ENCODE measurements at places on chromosomes 3 and 15. TPM values are rescaled to one million over a fixed set of nuclear protein-coding genes. Genes with fewer than 3 reads are reported as not detected.

DNA sequence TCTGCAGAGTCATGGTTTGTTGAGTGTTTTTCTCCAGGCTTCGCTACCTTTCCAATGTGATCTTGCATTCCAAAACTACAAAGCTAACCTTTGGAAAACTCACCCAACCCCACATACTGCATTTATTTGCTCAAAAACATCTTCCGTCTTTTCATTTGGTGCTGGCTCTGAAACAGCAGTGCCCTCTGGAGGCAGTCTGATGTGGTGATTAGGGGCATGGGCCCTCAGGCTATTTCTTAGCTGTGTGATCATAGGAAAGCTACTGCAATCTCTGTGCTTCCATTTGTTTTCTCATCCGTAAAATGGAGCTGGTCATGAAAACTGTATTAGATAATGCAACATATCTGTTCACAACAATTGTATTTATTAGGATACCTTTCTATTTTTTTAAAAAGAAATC is 47.0 kb downstream of the MTHFS start:
- no peak for DNase-seq

- peak; percentile 20 for DNase-seq
These were observed 47.0 kb upstream of the RBP1 start for GRCh38 chr3:139586420-139587017.

Gene FMN1
- 0.05 TPM for total RNA-seq

DNA sequence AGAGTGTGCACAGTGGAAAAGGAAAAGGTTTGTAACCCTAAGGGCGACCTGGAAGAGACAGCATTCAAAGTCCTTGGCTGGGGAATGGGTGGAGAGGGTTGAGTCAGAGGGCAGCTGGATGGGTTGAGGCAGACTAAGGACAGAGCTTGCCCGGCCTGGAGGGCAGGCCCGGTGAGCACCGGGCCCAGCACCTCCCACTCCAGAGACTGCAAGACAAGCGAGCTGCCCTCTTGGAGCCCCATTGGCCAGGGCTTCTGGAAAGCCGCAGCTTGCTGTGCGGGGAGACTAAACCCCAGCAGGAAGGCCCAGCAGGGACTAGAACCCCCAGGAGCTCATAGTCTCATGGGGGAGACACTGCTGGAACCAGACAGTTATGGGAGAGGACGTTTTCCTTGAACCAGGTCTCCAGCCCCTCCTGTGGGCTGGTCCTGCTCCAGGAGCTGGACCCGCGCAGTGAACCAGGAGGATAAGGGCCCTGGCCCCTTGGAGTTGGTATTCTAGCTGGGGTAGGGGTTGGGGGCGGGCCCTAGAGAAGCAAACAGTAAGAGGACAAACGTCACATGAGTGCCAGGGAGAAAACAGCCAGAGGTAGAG is 59.1 kb downstream of the RGMA start:
- no peak for DNase-seq

- no peak for DNase-seq
These were observed 223.4 kb downstream of the IGSF11 start for GRCh38 chr3:118811236-118811732.

Gene LMAN1L
- not detected for total RNA-seq

GRCh38 chr3:156434921-156435320 is 120.0 kb downstream of the SSR3 start:
- no peak for DNase-seq

GRCh38 chr3:160698599-160699195 is 21.7 kb downstream of the ARL14 start:
- DNase-seq: no peak

DNA sequence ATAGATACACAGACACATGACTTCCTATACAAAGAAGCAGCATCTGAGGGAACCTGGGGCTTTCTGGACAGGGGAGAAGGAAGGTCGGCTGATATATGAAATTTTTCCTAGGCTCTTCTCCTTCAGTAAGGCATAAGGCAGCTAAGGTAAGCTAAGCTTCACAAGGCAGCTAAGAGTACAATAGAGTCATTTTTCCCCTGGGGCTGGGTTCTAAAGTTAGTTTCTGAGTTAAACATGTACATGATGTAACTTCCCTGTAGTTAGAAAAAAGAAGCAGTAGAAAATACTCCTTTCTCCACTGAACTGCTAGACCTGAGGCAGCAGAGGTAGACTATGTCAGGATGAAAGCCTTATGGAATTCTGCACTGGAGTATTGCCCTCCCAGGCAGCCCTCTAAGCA is 109.6 kb downstream of the PLD1 start:
- no peak for DNase-seq

DNA sequence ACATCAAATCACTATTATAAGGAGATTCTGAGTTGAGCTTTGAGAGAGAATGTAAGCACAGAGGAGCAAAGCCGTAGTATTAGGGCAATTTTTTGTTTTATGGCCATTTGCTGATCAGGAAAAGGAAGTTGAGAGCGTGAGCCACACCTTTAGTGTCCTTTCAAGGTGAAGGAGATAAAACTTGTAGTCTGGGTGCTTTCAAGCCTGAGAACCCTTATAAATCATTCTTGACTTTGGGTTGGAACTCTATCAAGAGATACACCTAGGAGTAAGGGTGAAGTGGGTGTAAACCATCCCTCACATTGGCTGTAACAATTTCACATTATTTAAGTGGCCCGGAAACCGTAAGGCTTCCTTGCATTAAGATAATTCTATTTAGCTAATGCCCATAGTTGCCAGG is 122.2 kb downstream of the ATG7 start:
- no peak for DNase-seq

Gene EHHADH
- 6.8 TPM for total RNA-seq

DNA sequence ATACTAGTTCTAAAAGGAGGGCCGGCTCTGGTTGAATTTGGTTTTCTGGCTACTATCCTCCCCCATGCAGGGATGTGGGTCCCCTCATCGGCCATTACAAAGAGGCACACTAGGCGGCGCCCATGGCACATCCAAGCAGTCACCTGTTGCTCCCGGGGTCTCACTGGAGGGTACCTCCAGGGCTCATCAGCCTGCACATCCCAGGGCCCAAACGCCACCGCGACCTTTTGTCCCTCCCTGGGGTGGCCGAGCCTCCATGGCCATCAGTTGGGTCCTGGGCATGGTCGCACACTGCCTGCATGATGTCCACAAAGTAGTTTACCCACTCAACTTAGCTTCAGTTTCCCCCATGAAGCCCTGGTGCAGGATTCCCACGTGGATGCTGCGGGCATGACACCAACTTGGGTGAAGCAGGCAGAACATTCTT is 28.3 kb downstream of the IDH3A start:
- no peak for DNase-seq

GRCh38 chr3:110027446-110028080 is 690.2 kb upstream of the DPPA4 start:
- no peak for DNase-seq

GRCh38 chr3:126537116-126537729 is 13.3 kb downstream of the CHST13 start:
- no peak for DNase-seq

Gene CLDN18
- 0.26 TPM for total RNA-seq

- no peak for DNase-seq
These were observed 33.3 kb downstream of the FAM3D start for GRCh38 chr3:58633157-58633865.

DNA sequence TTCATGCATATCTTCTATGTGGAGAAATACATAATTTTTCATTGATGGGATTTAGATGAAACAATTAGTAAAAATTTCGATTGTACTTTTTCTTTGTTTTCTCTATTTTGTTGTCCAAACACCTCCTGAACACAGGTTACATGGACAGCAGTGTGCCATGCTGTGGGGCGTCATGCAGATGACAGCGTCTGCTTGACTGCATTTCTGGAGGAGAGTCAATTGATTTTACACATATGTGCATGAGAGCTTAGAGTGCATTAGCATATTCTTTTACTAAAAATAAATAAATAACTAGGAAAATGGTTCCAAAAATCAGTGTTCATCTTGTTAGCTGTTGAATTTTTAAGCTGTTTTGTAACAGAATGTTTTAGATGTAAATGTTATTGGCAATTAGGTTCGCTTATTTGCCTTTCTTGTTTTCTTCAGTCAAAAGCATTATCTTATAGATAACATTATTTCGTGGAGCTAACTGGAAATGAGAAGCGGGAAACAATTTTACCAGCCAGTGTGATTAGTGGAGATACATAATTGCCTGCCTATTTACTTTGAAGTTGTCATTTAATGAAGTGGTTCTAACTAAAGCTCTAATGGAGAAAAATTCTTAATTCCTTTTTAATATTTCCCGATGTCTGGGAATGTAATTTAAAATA is 82.7 kb upstream of the VGLL3 start:
- no peak for DNase-seq

GRCh38 chr3:101228441-101228840 is 91.9 kb downstream of the IMPG2 start:
- DNase-seq: no peak

Gene ADAMTS9
- total RNA-seq: 0.13 TPM

- no peak for DNase-seq
These were observed 32.6 kb downstream of the TGM4 start for GRCh38 chr3:44906997-44907396.

All from GM12878 (cell line).